ENCODE measurements at places on chromosomes 1 and 21.

- no peak for DNase-seq
Observed at GRCh38 chr1:198530953-198531352, 9.5 kb downstream of the ATP6V1G3 start.

- DNase-seq, result no peak
Observed at GRCh38 chr1:46372431-46372830, 21.7 kb upstream of the FAAH start.

- DNase-seq, result no peak
Observed at GRCh38 chr1:207315435-207315834, 6.0 kb upstream of the CD55 start.

- no peak for DNase-seq
Observed at GRCh38 chr1:109896681-109897080, 14.0 kb upstream of the CSF1 start.

DNA sequence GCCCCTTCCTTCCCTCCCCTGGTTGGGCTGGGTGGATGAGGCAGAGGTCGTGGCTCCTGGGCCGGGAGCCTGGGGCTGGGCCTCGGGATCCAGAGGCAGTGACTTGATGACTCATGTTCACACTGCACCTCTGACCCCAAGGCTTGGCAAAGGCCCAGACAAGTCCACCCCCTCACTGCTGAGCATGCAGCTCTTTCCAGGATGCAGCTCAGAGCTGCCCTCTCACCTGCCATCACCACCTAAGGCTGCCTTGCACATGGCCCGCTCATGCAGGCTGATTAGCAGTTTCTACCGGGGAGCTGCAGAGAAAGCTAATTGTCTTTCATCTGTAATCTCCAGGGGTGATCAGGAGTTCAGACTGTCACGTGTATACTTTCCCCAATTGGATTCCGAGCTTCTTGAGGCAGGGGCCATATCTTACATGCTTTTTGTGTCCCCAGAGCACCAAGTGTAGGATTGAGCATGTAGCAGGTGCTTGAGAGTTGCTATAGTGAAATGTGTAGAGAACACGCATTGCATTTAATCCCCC is 62.1 kb downstream of the LRRN2 start:
- peak; percentile 26 for DNase-seq
